ENCODE measurements at places on chromosomes 1 and 21.

GRCh38 chr1:239189998-239190512 is 196.3 kb upstream of the CHRM3 start:
- no peak for DNase-seq

- DNase-seq, result no peak
Measured at GRCh38 chr1:22710701-22711049, at the start of gene EPHB2. Gene EPHB2, plus strand, starts transcription at chr1:22710839. Its CDS starts 144 bp downstream, at chr1:22710983.

DNA sequence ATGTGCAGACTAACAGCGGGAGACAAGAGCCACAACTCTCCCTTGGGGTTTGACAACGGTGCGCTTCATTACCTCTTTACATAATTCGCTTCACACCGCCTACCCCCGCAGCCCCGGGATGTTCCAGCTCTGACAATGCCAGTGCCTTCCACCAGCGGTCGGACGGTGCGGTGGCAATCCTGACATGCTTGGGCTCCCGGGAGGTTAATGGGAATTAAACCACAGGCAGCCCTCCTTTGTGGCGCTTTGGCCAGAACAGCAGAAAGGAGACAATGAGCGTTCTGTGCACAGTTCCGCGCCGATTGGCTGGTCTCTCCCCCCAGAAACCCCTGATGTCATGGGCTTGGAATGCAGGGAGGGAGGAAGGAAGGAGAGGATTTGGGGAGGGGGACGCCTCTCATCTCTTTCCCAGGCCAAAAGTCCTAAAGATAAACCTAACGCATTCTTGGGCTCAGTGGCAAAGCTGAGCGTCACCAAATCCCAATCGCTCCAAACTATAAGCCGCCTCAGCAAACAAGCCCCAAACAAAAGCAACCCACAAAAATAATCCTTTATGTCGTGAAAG is 1.3 kb downstream of the CNN3 start:
- DNase-seq, result peak; percentile 60

DNA sequence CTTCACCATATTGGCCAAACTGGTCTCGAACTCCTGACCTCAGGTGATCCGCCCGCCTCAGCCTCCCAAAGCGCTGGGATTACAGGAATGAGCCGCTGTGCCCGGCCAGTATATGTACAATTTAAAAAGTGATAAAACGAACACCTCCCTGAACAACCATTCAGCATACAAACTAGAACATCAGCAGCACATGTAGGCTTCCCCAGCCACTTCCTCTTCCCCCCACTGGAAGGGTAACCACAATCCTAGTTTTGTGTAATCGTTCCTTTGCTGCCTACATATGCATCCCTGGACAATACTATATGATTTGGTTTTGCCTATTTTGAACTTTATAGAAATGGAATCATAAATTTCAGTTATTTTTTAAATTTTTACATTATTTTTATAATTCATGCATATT is 60.4 kb downstream of the DESI2 start:
- no peak for DNase-seq

DNA sequence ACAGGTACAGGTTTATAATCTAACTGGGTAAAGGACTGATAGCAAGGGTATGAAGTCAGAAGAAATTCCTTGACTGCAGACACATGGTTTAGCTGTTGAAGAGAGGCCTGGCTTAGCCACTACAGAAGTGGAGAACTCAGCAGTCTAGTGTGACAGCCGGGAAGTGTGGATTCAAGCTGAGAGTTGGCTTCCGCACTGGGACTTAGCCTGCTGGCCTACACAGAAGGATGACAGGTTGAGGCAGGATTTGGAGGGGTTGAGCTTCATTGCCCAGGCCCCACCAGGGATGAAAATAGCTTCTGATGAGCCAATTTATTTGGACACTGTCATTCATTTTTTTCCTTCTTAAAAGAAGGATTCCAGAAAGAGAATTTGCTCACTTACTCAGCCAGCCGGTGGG is 284.4 kb downstream of the PCP4 start:
- no peak for DNase-seq

Data from naive B cell (primary cell).